Epithelial cell of esophagus (primary cell): ENCODE measurements at places on chromosomes 7 and 10.

GRCh38 chr10:21526188-21526859, 842 bp upstream of the SKIDA1 start:
- DNase-seq, result peak; percentile 54

GRCh38 chr7:129435414-129435829, 1.2 kb downstream of the STRIP2 start:
- DNase-seq, result no peak

GRCh38 chr7:47485640-47486435, 96.1 kb downstream of the TNS3 start:
- no peak for DNase-seq

DNA sequence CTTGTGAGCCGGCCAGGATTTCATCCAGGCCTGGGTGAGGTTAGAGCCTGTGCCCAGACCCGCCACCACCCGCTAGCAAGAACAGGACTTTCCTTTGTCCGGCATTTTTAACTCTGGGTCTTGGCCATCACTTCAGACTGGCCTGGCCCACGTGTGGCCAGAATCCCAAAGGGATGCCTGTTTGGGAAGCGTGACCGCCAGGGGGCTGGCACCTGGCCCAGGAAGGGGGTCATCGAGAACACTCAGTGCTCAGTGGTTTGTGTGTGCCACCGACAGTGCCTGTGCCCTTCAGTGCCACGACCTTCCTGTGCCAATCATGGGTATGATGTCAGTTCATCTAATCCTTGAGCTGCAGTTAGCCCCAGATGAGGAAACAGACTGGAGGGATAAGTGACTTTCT, 85.0 kb downstream of the ZMIZ1 start:
- DNase-seq, result no peak

GRCh38 chr7:114822844-114823243, 99.0 kb upstream of the MDFIC start:
- DNase-seq, result no peak
